ENCODE measurements at places on chromosomes 2 and 18.

DNA sequence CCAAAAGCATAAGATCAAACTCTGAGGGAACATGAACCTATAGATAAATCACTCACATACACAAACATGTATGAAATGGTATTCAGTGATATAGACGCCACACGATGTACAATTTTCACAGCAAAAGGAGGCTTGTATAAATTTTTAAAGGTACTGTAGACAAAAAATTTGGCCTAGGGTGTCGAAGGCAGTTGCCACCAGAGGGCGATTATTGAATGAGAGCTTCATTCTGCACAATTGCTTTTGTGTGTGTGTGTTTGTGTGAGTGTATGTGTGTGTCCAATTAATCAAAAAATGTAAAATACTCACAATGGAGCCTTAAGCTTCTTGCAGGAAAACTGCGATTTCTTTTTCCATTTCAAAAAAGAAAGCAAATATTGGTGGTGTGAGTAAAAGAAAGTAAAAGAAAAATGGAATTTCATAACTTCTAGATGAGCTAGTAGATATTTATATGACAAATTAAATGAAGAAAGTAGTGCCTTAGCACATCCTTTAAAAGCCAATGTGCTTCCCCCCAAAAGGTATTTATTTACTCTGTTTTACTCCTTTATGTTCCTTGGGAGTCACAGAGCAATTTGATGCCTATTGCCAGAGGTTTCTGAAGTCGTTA, 800.1 kb downstream of the SATB2 start:
- no peak for DNase-seq

GRCh38 chr18:21194871-21195771, 46.9 kb upstream of the GREB1L start:
- DNase-seq = no peak

- no peak for DNase-seq
These were observed 26.6 kb downstream of the ONECUT2 start for GRCh38 chr18:57461652-57462269.

GRCh38 chr2:141380008-141380979, 750.5 kb downstream of the LRP1B start:
- no peak for DNase-seq

DNA sequence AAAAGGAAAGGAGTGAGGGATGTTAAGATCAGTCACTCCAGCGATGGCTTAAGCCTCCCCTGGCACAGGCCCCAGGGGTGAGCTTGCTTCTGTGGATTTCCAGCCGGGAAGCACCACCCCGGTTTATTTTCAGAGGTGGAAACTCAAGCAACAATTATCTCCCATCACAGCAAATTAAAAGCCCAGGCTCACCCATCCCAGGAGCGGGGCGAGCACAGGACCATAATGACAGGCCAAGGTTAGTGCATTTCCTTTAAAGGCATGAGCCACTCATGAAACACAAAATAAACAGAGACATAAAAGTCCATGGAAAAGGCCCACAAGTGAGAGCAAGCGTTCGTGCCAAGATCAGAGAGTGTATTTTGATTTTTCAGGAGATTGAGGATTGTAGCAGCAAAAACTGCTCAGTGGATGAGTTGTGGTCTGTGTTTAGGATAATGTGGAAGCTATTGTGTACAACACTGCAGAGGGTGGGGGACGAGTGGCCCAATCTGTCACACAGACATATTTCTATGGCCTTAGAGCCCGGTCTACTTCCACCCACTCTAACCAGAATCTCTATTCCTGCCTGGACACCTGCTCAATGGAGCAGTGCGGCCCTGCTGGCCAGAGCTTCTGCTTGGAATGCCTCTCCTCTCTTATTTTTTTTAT, 111.4 kb upstream of the CDC42EP3 start:
- no peak for DNase-seq

DNA sequence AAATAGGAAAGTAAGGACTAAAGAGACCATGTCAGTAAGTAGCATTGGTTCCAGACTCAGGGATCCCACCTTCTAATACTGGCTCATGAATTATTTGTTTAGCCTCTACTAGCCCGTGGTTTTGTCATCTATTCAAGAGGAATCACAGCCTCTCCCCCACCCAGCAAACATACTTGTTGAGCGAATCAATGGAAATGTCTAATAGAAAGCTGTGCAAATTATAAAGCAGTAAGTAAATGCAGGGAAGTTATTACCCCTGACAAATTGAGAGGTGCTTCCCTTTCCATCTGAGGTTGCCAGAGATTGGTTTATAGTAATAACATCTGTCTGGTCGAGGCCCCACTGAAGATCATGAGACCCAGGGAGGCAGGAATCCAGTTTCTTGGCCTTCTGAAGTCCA, 219.3 kb upstream of the OSR1 start:
- no peak for DNase-seq

DNA sequence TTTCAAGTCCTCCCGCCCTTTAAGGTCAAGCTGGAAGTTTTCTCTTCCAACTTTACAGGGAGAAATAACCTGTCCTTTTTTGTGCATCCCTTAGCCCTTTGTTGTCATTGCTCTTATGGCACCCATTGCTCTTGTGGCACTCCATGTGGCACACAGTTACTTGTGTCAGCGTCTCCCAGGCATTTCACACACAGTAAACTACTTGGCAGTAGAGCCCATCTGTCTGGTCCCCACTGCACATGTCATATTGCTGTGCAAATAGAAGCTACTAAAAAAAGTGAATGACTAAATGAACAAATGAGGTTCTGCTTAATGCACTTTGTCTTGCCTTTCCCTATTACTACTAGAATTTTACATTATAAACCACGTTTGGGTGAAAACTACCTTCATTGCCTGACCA, 149.3 kb downstream of the EML6 start:
- DNase-seq = no peak

GRCh38 chr18:11741505-11742145, 52.6 kb downstream of the GNAL start:
- DNase-seq = no peak

GRCh38 chr2:9141091-9141667, 65.4 kb upstream of the ASAP2 start:
- no peak for DNase-seq

DNA sequence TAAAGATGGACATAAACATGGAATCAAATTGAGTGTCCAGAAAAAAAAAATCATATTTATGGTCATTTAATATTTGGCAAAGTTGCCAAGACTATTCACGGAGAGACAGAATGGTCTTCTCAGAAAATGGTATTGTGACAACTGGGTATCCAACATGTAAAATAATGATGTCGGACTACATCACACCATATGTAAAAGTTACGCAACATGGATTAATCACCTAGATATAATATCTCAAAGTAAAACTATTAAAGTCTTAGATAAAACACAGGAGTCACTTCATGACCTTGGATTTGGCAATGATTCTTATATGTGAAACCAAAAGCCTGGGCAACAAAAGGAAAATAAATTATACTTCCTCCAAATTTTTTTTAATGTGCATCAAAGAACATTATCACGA, 1591.7 kb upstream of the DDX18 start:
- no peak for DNase-seq

- no peak for DNase-seq
These were observed 130.1 kb downstream of the SMAD7 start for GRCh38 chr18:48820483-48821250.

DNA sequence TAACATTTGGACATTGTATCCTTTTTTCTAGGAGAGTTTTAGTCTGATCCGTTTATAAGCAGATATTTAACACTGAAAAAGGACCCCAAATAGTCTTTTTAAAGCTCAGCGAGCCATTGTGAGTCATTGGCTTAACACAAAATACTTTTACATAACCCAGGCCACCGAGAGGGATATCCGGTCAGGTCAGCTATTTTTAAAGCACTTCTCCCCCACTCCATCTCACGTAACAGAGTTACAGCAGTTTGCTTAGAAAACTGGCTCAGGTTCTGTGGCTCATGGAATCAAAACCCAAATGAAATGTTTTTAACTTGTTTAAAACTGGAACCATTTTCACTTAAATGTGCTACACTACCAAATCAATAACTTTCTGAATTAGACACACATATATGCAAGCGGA, 23.9 kb downstream of the COL4A3 start:
- DNase-seq = no peak

DNA sequence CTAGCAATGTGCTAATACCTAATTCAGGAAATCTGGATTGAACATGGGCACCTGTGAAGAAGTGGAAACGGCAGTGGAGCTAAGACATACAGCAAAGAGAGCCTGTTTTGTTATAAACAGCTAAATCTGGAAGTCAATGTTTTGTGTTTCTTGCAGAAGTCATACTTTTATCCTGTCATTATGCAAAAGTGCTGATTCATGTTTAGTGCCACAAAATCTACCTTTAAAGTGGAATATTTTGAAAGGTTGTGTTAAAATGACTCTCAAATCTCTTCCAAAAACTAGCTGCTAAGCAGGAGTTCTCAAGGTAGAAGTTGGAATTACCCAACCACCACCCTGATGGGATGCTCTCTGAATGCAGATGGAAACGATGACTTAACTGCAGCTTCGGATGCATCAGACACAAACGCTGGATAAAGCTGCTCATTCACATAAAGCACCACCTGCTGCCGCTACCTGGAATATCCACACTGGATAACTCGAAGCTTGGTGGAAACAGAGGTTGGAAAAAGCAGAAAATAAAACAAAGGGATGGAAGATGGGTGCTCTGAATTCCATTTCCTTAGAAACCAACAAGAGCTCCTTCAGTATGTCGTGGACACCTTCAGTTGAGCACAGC, 132.6 kb upstream of the ZNF236 start:
- no peak for DNase-seq

DNA sequence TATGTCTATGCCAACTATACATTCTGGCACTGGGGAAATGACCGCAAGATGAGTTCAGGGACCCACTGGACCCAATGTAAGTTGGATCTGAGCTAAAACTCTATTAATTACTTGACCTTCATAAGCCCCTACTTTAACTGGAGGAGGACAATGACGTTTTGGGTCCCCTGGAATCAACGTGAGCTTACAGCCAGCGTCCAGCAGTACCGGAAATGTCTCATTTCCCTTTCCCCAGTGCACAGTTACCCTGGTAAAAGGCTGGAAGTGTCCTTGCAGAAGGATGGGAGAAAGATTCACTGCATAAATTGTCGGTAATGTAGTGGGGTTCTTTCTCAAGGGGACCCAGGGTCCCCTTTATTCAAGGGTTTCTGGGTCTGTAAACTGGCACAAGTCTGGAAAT, 1297.6 kb upstream of the ACVR2A start:
- DNase-seq = no peak

DNA sequence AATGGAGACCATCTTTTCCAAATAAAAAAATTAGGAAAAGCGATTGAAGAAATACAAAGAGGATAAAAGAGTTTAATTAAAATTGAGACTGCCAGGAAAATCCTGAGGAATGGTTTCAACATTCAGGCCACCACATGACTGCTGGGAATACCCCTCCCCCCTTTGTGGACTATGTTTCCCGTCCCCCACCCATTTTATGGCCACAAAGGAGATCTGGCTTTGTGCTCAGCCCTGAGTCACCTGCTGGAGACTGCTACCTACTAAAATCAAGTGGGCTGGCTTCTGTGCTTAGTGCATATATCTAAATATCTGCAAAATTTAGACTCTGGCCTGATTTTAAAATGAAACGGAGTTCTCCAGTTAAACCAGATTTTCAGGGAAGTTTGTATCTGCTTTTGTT, 10.1 kb downstream of the RND3 start:
- DNase-seq = no peak

DNA sequence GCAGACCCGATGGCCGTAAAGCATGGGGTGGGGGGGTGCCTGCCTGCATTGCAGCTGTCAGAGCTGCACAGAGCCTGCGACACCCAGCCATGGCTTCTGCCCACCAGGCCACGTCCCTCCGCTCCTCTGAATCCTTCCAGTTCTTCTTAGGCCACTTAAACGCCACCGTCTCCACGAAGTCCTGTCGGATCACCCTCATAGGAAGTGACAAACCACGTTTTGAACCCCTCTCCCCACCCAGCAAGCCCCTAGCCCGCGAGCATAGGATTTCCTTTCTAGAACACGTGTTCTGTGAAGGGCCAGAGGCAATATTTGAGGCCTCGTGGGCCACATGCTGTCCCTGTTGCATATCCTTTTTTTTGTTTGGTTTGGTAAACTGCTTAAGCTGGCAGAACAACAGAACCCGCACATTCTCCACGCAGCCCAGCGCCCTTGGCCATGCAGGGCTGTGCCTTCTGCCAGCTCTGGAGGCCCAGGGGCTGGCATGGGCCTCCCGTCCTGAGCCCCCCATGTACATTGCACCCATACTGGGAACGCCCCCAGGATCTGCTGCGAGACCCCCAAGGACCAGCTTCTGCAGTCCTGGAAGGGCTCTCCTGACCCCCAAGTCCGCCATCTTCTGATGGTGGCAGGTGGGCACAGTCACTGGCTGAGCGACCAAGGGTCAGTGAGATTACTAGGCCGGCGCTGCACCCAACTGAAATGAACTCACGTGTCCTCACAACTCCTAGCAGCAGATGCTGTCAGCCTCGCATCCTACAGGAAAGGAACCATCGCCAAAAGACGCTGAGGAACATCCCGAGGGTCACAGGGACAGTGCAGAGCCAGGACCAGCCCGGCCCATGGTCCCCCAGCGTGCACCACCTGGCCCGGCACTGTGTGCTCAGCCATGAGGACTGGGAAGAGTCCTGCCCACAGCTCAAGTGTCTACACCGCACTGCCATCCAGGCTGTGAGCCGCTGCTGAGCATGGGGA, 35.1 kb downstream of the ADI1 start:
- DNase-seq = no peak
